SHP77 treated with DMSO at 0.1 percent for 48 hours (cell line): ENCODE measurements at places on chromosomes 7 and 10.

GRCh38 chr10:88042160-88043100 is 179.0 kb downstream of the PTEN start:
- DNase-seq, result no peak

GRCh38 chr7:74355091-74355490 is 65.9 kb downstream of the CLIP2 start:
- no peak for DNase-seq

GRCh38 chr10:65762311-65762710 is 1163.5 kb upstream of the LRRTM3 start:
- no peak for DNase-seq

- DNase-seq, result no peak
Observed at GRCh38 chr10:1107679-1108078, 51.5 kb downstream of the WDR37 start.

- DNase-seq, result no peak
Observed at GRCh38 chr10:49331431-49331830, 32.5 kb downstream of the C10orf71 start.

DNA sequence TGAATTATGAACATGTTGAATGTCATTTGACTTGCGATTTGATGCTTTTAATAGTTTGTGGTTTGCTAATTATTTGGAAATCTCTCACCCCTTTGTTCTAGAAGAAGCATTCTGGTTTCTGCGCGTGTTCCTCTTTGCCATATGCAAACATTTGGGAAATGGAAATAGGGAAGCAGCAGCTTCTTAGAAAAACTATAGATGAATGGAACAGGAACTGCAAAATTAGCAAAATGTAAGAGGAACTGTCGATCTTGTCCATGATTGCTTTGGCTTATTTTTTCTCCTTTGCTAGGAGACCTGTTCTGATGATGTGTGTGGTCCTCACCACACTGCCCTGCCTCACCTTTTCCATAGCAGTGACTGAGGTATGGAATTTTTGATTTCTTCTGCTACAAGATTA is 19.0 kb downstream of the TMEM236 start:
- no peak for DNase-seq

GRCh38 chr7:135348493-135348892 is 114.9 kb downstream of the STRA8 start:
- DNase-seq, result no peak

GRCh38 chr10:79073784-79074432 is 5.1 kb downstream of the ZMIZ1 start:
- DNase-seq, result no peak

DNA sequence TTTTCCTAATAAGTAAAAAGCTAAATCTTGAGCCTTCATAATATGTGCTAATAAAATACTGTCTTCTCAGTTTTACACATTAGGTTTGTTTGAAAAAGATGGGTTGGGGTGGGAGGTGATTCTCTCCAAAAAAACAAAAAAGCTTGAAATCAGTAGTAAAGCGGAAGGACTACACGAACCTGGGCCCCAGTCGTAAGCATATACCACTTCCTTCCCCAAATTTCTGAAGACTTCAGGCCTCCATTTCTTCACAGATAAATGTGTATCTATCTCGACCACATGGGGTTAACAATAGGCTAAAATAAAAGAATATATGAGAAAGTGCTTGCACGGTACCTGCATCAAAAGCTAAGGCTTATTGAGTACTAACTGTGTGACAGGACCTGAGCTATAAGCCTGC is 51.6 kb upstream of the PAX2 start:
- DNase-seq, result no peak

- no peak for DNase-seq
Observed at GRCh38 chr7:45138433-45139267, 18.9 kb upstream of the RAMP3 start.

DNA sequence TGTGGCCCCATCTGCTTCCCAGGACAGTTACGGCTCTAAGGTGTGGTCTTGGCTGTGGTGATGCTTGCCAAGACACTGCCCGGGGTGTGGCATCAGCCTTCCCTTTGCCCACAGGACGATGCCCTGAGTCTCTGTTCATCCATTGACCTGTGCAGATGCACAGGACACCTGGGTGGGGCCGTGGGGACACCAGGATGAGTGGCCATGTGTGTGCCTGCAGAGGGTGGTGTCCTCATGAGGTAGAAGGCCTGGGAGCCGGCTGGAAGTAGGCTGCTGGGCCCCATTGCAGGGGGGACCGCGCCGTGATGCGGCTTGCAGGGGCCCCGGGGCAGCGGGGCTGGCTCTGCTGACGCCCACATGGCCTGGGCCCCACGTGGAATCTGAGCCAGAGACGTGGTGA is 22.4 kb upstream of the PWWP2B start:
- no peak for DNase-seq

GRCh38 chr10:121338206-121338980 is 259.9 kb downstream of the FGFR2 start:
- no peak for DNase-seq

DNA sequence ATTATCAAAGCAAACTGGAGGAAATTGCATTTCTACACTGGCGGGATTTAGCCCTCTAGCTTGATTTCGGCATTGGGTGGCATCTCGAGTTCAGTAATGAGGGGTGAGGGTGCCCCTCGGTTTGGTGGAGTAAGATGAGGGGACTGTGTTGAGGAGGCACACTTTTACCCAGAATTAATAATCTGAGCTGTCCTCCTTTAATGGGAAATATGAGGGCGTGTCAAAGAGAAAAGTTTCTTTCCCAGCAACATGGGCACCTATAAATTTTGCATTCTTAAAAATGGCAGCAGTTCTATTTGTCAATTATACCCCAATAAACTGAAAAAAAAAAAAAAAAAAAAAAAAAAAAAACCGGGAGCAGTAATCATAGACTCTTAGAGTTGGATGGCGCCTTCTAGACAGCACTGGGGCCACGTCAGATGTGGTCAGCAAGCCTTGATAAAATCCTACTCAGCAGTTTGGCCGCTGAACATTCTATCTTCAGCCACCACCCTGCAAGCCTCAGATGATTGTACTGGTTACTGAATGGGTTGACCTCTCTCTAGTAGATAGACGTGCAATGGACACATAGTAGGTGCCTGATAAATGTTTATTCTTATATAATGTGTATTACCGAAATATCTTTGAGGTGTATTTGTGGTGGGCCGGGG is 931 bp downstream of the PAPSS2 start:
- DNase-seq, result no peak
